A172 (cell line): ENCODE measurements at places on chromosomes 4 and X.
A peak's percentile ranks its signal among the peaks of the same experiment; 100 is the strongest.

DNA sequence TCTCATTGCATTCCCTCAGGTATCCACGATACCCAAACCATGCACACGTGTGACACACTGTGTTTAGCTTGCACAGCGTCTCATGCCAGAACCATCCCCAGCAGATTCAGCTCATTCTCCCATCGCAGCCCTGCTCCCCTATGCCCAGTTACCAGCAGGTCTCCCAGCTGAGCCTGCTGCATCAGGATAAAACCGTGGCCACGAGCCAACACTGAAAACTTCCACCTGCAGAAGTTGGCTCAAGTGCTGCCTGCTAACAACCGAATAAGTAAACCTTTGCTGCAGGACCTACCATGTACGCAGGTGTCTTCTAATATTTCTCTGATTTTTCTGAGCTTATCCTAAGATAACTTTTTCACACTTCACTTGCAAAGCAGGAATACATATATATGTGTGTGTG lies 120.4 kb upstream of the STS start:
- no peak for DNase-seq

GRCh38 chr4:142396279-142396678 lies 449.8 kb downstream of the INPP4B start:
- peak; percentile 50 for DNase-seq

DNA sequence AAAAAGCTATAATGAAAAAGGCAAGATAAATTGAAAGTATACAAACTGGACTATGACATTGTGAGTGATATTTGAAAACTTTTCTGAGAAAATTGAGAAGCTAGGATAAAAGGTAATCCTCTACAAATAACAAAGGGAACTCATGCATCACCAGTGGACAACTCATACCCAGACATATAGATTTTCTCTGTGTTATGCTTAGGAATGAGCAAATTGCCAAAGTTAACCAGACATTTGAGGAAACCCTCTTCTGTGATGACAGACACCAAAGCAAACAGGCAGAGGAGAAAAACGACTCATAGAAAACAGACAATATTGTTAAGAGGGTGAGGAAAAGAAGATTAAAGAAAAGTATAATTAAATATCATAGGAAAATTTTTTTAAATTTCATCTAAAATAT lies 186.5 kb downstream of the MAB21L2 start:
- no peak for DNase-seq

GRCh38 chrX:46589977-46590723 lies 16.6 kb downstream of the CHST7 start:
- peak; percentile 53 for DNase-seq

DNA sequence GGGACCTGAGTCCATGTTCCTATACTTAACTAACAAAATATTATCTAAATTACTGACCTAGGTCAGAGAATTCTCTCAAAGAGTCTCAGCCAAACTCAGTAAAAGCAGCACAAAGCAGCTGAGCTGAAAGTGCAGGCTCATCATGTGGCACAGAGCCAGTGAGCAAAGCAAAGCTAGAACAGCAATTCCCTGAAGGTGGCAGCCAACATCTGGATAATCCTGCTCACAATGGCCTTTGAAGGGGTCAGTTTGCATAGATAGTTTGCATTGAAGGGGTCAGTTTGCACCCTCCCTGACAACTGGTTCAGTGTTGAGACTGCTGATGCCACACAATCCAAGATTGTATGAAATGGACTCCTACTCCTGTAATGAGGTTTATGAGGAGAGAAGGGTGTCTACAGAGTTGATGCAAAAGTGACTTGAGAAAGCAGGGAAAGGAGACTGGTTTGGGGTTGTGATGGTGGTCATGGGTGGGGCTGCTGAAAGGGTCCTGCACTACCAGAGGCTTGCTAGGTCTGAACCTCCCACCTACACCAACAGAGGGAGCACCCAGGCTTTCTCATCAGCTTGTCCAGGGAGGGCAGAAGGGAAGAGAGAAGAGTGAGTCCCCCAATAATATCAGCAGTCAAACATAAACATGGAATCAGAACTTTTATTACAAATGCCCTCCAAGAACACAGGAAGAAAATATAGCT lies 39.7 kb downstream of the TRIM61 start:
- DNase-seq, result no peak

DNA sequence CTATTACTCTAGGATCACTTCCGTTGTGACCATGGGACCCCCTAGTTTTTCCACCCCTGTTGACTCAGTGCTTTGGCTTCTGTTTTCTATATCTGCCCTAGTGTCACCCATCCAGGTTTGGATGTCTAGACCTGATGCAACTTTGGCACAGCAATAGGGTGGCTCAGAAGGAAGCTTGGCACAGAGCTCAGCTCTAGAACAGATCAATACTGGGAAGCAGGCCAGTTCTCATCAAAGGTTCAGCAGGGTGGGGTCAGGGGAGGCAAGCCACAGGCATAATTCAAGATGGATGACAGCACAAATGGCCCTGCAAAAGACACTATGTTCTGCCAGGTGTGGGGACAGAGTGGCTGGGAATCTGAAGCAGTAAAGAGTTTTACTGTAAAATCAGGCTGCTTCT lies 74.2 kb upstream of the EGFL6 start:
- no peak for DNase-seq

DNA sequence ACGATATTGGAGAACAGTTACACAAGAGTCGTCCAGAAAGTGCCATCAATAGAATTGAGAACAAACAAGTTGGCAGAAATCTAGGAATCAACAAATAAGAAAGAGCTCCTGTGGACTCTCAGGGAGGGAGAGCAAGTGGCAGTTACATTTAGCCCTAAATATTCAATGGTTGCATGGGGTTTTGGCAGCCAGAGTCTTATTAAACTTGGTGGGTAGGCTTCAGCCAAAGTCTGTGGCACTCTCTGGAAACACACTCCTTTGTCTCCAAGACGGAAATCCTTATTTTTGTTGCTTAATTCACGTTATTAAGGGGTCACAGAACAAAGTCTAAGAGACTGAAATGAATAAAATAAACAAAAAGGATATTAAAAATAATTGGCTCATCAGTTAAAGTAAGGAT lies 742.2 kb upstream of the ATOH1 start:
- no peak for DNase-seq
